ENCODE measurements at places on chromosomes 6 and 20. TPM values are rescaled to one million over a fixed set of nuclear protein-coding genes. Genes with fewer than 3 reads are reported as not detected.

The CST1 gene
- not detected for total RNA-seq

The ZFP57 gene
- total RNA-seq = not detected

The SLC24A3 gene
- total RNA-seq = 15.7 TPM

The MYMX gene
- total RNA-seq = 7.3 TPM

The OLIG3 gene
- total RNA-seq = not detected

The CCN6 gene
- not detected for total RNA-seq

The THEMIS gene
- under 0.01 TPM for total RNA-seq

The PRPH2 gene
- 5.7 TPM for total RNA-seq

The NEDD9 gene
- total RNA-seq = 21.4 TPM

The COX4I2 gene
- total RNA-seq = 16.2 TPM

The BEND6 gene
- total RNA-seq = not detected

Data from skeletal muscle tissue (tissue), 5 donors.